ENCODE measurements at places on chromosomes 12 and 14.

- DNase-seq, result no peak
Measured at GRCh38 chr12:103827911-103828391, 13.1 kb downstream of the NT5DC3 start.

DNA sequence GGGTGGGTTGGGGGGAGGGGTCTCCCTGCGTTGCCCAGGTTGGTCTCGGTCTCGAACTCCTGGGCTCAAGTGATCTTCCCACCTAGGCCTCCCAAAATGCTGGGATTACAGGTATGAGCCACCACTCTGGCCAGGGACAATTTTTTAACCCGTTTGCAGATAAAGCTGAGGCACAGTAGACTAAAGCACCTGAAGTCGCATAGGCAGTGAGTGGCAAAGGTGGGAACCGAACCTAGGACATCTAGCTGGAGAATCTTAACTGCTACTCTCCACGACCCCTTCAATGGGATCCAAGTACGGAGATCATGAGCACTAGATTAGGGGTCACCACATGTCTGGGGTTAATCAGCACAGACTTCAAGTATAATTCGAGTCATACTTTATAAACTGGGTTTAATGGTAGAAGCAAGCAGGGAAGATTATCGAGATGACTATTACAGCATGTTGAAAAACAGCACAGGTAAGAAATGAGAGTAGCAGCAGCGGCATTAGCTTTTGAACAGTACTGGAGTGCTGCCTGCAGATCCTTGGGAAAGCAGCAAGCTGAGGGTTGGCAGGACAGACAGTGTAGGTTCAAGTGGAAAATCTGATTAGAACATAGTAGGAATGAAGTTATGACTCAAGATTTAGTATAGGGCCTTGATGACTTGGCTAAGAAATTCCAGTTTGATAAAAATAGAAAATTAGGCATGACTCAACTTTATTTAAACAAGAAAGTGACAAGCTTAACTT, 23.9 kb downstream of the NID2 start:
- DNase-seq, result no peak

GRCh38 chr14:76245097-76245496, 93.4 kb downstream of the GPATCH2L start:
- DNase-seq, result no peak

DNA sequence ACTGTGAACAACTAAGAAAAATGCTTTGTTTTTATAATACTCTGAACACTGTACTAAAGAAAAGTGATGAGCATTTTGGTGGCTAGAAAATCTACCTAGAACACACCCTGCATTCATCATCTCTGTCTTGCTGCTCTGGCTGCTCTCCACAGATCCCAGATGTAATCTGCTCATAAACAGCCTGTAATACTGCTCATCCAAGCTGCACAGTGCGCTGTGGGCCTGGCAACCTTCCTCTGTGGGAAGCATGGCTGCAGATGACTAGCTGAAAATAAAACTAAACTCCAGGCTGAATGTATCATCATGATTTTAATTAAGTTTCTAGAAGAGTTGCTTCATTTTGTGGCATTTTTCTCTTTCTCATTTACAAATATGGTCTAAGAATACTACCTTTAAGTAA, 200.7 kb downstream of the SLC2A13 start:
- no peak for DNase-seq

GRCh38 chr12:109758426-109759420, 45.1 kb downstream of the FAM222A start:
- no peak for DNase-seq

- peak; percentile 76 for DNase-seq
Measured at GRCh38 chr14:104604458-104605449, at the start of gene TMEM179. Gene TMEM179 (minus strand): TSS chr14:104604772. CDS start chr14:104604741, 31 bp downstream.

GRCh38 chr12:66352197-66352596, 49.9 kb downstream of the HELB start:
- peak; percentile 17 for DNase-seq

- no peak for DNase-seq
Measured at GRCh38 chr12:115962216-115962615, 315.3 kb downstream of the MED13L start.

DNA sequence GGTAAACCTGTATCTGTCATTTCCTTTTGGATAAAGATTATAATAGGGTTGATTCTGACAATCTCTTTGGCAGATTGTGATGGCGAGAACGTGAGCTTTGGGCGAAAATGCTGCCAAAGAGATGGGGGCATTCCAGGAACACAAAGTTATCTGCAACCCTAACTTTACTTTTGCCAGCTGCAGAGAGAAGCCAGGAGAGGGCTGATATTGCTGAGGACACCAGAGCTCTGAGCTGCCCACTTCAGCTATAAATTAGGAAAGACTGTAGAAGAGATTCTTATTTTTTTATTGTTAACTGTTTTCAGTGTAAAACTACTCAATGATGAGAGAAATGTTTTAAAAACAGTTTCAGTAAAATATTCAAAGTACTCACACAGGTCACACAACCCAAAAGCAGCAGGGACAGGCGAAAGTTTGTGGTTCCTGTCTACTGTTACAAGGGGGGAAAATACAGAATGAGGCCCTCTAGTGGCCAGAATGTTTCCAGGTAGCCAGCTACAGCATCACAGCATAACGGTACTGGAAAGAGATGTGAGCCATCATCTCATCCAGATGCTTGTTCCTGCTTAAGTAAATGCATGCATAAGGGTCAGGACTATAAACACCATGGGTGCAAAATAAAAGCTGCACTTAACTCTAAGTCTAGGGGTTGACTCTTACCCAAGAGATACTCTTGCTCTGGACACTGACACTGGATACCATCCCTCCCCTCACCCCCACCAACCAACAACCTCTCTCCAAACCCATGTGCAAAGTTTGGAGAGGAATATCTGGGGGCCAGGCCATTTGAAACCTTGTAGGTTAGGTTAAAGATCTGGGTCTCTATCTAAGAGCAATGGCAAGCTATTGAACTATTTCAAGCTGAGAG, 498.4 kb downstream of the RMST start:
- DNase-seq, result peak; percentile 27

DNA sequence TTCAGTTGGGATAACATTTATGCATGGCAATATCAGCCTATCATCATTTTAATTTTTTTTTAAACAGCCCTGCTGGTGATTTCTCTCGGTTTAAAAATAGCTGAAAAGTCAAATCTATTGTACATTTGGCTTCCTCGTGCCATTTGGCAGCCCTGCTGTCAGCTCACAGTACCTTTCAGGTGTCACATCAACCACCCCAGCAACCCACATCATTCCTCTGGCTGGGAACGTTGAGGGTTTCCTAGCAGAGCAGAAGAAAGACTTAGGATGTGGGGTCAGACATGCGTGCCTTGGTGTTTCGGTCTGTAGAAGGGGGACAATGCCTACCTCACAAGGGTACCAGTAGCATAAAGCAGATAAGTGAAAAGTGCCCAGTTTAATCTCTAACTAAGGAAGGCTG, 15.8 kb downstream of the PEBP1 start:
- DNase-seq, result no peak

GRCh38 chr12:132522592-132523380, 32.8 kb downstream of the FBRSL1 start:
- no peak for DNase-seq

DNA sequence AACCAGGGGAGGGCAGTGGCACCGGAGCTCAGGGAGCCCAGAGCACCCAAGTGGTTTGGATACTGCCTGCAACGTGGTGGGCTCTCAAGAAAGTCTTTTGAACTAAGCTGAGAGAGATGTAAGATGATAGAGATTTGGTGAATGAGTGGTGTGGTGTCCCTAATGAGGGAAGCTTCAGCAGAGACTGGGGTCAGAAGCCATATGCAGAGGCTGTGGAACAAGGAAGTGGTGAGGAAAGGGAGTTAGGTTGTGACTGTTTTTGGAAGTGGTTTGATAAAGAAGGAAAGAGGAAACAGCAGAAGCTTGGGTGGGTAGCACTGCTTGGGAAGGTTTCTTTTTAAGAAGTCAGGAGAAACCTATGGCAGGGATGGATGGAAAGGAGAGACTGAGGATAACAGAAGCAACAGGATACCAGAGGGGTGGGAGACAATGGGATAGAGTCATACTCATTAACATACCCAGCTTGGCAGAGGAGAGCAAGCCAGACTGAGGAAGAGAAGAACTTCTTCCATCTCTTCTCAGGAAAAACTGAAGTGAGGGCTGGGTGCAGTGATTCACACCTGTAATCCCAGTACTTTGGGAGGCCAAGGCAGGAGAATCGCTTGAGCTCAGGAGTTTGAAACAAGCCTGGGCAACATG, 24.1 kb downstream of the SLC4A8 start:
- DNase-seq, result no peak

DNA sequence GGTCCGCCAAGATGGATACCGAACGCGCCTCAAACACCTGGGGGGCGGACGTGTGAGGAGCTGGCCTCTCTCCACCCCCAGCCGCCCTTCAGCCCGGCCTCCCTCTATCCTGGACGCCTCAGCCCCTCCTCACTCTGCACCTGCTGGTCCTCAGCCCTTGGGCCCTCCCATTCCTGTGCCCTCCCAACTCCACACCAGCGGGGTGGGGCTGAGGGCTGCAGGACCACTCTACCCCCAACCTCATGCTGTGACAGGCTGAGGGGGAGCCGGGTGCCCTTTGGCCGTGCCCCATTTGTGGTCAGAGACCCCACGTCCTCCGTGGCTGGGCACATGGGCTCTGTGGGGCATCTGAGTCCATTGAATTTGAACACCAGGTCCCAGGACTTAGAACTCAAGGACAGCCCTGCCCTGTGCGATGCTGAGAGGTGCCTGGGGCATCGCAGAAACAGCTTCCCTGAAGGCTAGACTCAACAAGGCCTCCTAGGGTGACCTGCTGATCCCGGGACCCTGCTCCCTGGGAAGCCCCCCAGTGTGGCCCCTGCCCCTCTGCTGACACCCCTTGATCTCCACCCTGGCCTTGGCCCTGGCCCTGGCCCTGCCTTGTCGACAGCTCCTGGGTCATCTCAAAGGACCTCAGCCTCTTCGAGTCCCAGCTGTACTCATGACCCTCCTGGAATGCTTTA, 82.0 kb upstream of the SFSWAP start:
- DNase-seq, result no peak

GRCh38 chr12:91577586-91578539, 395.2 kb upstream of the DCN start:
- DNase-seq, result no peak

DNA sequence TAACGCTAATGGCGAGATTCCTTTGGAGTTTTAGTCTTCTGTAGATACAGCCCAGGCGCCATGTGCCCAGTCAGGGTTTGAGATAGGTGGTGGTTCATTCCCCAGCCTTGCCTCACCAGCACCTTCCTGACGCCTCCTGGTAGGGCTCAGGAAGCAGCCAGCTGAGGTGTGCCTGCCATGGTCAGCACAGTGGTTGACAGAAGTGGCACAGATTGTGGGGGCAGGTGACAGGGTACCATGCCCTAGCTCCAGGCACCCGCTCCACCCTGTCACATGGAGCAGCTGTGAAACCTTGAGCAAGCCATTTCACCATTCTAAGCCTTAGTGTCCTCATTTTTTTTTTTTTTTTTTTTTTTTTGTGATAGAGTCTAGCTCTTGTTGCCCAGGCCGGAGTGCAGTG, 45.6 kb downstream of the EVL start:
- DNase-seq, result no peak

GRCh38 chr12:117494833-117495655, 133.6 kb upstream of the NOS1 start:
- no peak for DNase-seq

DNA sequence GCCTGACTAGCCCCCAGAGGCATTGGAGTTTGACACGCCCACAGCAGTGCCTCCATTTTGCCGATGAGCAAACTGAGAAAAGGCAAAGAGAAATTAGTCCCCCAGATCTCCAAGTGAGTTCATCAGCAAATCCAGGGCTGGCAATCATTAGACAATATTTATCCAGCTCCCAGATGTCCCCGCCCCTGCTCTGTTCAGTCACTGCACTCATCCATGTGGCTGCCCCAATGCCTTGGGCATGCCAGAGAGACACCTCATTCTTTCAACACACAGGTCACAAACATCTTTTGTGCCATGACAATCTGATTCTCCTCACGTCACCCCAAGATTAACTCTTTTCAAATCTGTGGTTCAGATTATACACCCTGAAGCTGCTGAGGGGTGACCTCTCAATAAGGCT, 43.5 kb downstream of the DPF3 start:
- DNase-seq, result no peak

DNA sequence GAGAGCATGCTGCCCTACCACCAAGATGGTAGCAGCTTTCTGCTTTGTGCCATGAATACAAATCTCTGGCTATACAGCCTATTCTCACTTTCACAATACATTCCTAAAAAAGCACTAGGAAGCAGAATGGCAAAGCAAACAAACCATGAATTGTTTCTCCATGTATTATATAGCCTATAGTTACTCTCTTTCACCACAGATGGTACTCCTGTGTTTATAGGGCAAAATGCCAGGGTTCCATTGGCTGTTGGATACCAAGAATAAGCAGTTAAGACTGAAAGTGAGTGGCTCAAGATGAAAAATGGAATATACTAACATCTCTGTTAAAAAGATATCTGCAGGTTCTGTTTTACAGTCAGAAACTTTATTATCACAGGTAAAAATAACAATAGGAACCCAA, 11.1 kb downstream of the ARF3 start:
- DNase-seq, result no peak

DNA sequence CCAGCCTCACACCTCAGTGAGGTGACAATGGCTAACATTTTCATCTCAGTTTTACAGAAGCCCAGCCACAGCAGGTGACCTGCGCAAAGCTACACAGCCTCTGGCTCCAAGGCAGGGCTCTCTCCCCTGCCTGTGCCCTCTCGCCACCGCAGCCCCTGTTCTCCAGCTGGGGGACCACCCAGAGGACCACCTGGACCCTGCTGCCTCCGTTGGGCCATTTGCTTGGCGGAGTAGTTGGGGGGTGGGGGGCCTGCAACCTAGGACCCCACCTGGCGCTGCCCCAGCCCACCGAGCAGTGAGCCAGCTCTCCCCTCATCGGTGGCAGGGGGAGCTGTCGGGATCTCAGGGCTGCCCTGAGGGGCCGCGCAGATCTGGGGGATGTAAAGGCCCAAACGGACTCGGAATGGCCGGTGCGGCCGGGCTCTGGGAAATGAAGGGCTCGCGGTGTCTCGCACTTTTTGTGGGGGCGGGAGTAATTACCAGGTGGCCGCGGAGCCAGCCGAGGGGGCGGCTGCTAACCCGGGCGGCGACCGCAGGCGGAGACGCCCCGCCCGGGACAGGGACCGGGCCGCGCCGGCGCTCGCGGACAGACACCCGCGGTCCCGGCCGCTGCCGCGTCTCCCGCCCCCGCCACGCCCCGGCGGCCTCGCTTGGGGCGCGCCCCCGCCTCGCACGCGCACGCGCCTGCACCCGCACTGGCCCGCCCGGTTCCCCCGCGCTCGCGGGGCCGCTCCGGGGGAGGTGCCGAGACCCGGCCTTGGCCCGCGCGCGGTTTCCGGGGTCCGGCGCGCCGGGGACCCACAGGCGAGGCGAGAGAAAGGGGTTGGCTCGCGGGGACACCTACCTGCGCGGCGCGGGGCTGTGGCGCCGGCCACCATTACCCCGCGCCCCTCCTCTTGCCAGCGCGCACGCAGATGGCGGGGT, 8.6 kb upstream of the GPR68 start:
- no peak for DNase-seq

Measured in progenitor cell of endocrine pancreas (in vitro differentiated cells).